ENCODE measurements at places on chromosomes 16 and 17.

GRCh38 chr16:1972490-1972877, 631 bp downstream of the TBL3 start:
- DNase-seq: no peak

DNA sequence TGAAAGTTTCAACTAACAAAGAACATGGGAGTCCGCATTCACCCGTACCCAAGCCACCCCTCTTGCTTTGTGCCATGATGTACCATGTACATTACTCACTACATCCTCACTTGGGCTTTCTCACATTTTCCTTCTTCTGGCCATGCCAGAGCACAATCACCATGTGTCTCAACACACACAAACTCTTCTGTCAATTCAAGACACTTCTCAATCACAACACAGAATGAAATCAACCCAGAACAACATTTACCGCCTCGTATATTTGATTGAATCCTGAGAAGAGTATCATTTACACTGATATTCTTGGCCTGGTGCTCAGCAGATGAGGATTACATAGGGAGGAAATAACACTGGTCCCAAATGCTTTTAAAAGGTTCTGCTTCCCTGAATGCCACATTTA, 4.5 kb downstream of the ADAMTS18 start:
- peak; percentile 55 for DNase-seq

DNA sequence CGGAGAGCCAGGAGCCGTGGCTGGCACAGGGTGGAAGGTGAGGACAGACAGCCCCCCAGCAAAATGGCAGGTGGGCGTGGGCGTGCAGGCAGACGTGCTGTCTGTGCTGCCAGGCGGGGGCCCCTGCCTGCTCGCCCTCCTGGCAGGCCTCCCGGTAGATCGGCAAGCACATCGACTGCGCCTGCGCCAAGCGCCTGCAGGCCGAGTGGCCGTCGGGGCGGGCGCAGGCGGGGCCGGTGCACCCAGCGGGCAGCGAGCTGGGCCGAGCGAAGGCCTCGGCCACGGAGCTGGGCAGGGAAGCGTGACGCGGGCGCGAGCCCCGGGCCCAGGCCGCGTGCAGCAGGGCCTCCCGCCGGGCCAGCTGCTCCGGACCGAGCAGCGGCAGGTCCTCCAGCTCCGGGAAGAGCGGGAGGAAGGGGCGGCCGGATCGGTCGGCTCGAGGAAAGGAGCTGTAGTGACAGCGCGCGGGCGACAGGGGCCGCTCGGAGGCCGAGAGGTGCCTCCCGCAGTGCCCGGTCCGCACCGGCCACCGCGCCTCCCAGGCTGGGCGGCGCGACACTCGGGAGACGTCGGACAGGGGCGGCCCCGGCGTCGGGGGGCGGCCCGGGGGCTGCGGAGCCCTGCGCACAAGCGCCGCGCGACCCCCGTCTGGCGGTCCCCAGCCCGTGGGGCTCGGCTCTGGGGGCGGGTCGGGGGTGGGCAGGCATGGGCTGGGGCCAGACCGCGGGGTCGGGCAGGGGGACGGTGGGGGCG, 16.9 kb downstream of the GRIN2C start:
- DNase-seq: peak; percentile 79

DNA sequence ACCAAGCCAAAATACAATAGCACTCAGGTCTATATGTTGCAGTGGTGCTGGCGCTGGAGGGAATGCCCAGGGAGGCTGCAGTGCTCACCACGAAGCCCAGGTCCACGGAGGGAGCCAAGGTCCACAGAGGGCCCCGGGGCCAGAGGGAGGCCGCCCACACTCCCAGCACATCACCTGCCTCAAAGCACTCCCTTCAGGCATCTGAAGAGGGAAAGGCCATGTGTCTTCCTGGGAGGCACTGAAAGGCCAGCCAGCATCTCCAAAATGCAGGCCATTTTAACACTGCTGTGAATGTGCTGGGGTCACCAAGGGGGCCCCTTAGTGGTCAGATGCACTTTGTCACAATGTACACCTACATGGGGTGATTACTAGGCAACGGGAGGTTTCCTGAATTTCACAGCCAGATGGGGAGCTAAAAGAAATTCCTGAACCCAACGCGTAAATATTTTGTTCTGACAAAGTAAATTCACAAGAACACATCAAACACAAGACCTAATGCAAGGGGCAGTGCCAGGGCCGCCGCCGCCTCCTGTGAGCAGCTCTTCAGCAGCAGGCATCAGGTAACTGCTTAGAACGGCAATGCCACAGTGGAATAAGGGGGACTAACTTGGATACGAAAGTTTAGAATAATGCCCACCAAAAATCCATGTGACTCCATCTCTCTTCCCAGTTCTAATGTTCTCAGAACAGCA, 42.8 kb downstream of the USP22 start:
- DNase-seq: no peak

GRCh38 chr17:79230576-79230975, 156.0 kb downstream of the ENGASE start:
- DNase-seq: no peak

- DNase-seq: peak; percentile 79
These were observed at the start of gene GAA for GRCh38 chr17:80101011-80101945. Gene GAA, plus strand, starts transcription at chr17:80101581. Its CDS starts 3,006 bp downstream, at chr17:80104587.

DNA sequence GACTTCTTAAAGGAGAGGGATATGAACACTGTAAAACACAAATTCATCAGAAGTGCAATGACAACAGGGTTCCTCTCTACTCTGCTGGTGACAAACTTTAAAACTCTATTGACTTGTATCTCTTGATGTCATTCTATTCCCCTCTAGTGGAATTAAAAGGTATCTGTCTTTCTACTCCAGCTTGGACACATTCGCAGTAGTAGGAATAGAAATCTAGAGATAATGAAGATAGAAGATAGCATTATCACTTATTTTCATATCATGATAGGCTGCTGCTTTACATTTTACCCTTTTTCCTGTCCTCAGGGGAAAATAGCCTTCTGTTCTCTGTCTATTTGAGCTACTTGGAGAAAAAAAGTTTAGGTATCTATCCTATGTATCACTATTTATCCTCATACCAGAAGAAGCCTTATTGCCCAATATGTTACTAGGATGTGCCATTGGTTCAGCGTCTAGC, 209.6 kb upstream of the CACNG5 start:
- peak; percentile 49 for DNase-seq

DNA sequence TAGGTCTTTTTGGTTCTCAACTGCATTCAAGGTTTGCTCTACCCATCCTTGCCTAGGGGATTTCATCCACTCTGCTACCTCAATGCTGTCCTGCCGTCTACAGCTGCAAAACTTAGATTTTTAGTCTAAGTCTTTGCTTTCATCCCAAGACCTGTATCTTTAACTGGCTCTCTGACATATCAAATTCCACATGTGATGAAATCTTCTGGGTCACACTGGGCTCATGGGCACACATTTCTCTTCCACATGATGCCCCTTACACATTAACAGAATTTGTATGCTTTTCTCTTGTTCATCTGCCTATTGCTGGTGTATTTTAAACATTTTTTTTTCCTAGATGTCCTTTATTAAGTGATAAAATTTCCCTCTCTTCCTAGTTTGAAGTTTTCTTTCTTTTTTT, 39.6 kb downstream of the MAF start:
- no peak for DNase-seq

- no peak for DNase-seq
These were observed 2.9 kb upstream of the P4HB start for GRCh38 chr17:81863123-81863675.

GRCh38 chr17:1272701-1273100, 2.5 kb downstream of the BHLHA9 start:
- no peak for DNase-seq

- no peak for DNase-seq
These were observed 27.3 kb downstream of the KDM8 start for GRCh38 chr16:27230562-27231001.

- no peak for DNase-seq
These were observed 83.8 kb downstream of the ABCC1 start for GRCh38 chr16:16033208-16033717.

DNA sequence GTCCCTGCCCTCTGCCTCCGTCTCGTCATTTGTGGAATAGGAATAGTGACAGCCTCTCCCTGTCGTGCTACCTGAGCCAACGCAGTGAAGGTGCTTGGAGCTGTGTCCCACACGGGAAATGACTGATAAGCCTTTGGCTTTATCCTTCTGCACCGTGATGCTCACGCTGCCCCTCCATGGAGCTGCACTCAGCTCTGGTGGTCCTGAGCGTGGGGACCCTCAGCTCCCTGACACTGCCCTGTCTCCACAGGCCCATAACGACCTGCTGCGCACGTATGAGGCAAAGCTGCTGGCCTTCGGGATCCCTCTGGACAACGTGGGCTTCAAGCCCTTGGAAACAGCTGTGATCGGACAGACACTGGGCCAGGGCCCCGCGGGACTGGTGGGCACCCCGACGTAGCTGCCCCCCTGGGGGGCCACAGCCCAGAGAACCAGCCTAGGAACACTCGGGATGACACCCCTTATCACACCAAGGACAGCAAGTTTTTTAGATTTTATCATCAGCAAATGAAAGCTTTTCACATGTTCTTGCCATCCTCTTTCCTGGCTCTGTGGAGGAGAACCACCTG, 23.8 kb upstream of the DBNDD1 start:
- no peak for DNase-seq
